ENCODE measurements at places on chromosomes 6 and 20.
A peak's percentile ranks its signal among the peaks of the same experiment; 100 is the strongest.

DNA sequence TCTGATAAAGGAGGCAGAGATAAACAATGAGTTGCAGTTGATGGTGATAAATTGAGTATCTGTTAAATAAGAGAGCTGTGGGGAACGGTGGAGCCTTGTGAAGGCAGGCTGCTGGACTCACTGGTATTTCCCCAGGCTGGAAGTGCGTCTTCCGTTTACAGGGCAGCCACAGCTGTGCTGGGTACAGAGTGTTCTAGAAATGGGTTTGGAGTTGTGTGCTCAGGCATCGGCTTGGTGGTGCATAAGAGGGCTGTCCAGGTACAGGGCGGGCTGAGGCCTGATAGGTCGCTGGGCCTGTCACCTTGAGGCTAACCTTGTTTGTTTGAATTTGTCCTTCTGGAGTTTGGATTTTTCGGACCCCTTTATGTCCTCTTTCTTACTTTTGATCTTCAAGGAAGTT lies 39.3 kb downstream of the ARID1B start:
- DNase-seq, result no peak

DNA sequence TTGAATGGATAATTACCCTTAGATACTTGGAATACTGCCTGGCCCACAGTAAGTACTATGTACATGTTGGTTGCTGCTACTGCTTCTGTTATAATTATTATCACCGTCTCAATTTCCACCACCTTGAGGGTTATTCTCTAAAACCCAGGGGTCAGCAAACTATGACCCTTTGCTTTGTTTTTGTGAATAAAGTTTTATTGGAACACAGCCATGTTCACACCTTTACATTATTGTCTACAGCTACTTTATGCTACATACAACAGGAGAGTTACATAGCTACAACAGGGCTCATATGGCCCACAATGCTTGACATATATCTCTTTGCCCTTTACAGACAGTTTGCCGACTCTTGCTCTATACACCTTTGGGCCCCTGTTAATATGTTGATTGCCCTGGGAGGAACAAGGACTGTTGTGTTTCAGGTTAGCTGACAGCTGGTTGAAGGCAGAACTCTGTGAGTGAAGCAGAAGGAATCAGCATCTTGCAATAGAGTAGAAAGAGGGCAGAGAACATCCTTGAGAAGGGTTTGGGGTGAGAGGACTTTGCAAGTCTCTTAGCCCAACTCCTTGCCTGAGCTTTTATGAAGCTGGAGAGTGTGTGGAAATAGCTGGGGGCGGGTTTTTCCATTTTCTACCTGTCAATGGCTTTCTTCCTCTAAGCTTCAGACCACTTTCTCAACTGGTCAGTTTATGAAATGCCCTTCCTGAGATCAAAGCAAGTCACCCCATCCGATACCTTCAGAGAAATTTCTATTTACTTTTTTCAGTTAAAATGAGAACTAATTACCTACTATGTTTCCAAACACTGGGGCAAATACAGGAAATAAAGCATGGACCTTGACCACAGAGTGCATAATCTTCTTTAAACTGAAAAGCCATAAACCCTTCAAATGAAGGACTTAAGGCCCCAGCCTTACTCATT lies 3.5 kb upstream of the MEP1A start:
- DNase-seq, result no peak

DNA sequence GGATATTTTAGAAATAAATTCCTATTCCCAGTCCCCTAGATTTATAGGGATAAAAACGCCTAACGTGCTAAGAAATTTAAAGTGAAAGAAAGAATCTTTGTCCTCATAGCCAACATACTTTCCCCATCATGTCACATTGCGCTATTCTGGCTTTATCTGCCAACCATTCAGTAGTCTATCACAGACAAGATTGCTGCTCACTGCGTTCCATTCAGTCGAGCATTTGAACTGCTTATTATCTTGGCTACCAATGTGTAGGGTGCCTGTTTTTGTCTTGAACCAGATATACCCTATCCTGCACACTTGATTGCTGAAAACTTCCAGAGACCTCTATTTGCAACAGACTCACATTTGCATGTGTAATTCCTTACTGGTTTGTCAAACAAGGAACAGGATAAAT lies 751.5 kb downstream of the EPHA7 start:
- no peak for DNase-seq

DNA sequence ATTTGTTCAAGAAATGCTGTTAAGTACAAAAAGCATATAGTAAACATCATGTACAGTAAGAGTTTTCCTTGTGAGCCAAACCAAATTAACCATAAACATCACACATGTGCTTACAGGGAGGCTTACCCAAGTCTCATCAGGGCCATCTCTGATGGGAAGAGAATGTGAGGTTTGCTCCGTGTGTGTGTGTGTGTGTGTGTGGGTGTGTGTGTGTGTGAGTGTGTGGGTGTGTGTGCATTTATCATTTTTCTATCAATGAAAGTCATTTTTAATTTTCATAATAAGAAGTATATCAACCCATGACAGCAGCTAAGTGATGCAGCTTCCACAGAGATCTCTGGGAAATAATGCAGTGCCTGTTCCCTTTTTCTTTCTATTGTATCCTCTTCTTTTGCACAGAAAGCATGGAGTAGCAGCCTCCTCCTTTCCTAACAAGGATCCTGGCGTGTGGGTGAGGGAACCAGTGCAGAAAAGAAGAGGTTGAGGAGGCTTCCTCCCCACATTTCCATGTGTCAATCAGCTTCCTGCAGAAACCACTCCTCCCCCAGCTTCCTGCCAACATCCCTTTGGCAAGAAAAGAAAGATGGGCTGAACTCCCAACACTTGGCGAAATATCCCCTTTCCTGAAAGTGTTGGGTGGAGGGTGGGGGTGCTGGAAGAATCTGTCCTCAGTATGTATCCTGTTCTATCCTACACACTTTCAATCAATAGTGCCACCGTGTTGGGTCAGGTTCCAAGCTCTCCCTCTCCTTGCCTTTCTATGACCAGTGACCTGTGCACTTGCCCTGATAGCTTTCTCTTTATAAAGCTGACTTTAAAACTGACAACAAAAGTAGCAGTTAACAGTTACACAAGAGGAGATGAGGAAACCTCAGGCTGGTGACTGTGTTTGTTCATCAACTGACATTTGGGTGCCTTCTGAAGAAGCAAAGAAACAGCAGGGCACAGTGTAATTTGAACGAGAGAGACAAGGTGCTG lies 251.8 kb upstream of the CITED2 start:
- DNase-seq, result no peak

- no peak for DNase-seq
Observed at GRCh38 chr20:13800728-13801134, 15.9 kb downstream of the NDUFAF5 start.

DNA sequence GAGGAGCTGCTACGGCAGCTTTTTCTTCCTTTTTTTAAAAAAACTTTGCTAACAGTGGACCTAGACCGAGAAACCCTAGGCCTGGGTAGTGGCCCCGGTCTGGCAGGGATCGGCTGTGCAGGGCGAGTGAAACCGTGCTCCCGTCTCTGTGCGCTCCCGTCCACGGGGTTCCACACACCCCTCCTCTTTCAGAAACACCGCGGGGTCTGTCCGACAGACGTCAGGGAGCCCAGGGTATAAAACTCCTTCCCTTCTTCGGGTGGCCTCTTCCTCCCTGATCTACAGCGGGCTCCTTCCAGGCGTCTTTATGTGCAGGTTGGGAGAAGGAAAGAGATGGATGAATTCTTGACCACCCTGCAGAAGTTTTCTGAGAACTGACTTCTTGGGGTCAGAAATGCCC lies 27.1 kb upstream of the SMOC2 start:
- no peak for DNase-seq

DNA sequence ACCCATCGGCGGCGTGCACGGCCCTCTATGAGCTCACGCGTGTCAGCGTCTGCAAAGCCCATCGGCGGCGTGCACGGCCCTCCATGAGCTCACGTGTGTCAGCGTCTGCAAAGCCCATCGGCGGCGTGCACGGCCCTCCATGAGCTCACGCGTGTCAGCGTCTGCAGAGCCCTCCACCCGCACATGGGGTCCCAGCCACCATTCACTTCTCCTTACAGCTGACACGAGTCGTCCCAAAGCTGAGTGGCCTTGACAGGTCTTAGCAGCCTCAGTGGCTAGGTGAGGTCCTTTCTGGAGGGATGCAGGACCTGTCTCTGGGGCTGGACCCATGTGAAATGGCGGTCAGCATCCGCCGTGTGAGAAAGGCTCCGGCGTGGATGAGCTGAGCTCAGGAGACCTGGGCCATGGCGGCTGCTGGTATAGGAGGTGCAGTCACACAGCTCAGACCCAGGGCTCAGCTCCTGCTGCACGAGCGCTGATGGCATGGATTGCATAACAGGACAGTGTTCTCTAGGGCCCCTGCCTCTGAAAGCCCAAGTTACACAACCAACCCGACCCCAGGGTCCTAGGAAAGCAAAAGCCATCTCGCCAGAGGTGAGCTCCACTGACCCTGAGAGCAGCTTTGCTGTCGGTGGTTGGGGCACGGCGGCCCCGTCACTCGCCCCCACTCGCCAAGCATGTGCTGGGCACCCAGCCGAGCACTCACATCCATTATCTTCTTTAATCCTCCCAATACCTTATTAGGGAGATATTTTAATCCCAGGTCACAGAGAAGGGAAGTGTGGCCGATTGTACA lies 38.9 kb downstream of the DLL1 start:
- peak; percentile 94 for DNase-seq

GRCh38 chr20:38889050-38889449 lies 37.2 kb upstream of the FAM83D start:
- DNase-seq, result no peak

GRCh38 chr20:19047951-19048296 lies 164.5 kb upstream of the SLC24A3 start:
- DNase-seq, result no peak

DNA sequence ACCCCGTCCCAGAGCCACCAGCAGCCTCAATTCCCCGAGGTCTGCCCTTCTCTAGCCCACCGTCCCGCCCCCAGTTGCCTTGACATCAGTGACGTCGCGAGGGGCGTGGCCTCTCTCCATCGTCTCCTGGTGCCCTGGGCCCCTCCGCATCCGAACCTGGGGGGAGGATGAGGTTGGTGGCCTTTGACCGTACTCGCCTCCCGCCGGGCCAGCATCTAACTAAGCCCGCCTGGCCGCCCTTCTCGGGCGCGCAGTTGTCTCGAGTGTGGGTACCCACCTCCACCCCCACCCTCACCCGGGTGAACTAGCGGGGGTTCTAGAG lies 5.5 kb upstream of the ARMC12 start:
- peak; percentile 95 for DNase-seq

DNA sequence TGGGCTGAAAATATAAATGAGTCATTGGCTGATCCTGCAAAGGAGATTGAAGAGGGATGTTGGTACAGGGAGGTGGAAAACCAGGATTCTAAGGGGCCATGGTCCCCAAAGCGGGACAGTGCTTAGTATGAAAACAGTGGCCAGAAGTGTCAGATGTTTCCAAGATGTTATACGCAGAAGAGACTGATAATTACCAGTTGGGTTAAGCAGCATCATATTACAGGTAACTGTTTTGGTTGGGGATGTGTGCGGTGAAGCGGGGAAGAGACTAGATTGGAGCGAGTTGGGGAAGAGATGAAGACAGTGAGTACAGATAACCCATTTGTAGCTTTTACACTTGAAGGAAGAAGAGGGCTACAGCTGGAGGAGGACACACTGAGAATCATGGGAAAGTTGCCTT lies 80.8 kb downstream of the PLEKHG1 start:
- DNase-seq, result no peak

DNA sequence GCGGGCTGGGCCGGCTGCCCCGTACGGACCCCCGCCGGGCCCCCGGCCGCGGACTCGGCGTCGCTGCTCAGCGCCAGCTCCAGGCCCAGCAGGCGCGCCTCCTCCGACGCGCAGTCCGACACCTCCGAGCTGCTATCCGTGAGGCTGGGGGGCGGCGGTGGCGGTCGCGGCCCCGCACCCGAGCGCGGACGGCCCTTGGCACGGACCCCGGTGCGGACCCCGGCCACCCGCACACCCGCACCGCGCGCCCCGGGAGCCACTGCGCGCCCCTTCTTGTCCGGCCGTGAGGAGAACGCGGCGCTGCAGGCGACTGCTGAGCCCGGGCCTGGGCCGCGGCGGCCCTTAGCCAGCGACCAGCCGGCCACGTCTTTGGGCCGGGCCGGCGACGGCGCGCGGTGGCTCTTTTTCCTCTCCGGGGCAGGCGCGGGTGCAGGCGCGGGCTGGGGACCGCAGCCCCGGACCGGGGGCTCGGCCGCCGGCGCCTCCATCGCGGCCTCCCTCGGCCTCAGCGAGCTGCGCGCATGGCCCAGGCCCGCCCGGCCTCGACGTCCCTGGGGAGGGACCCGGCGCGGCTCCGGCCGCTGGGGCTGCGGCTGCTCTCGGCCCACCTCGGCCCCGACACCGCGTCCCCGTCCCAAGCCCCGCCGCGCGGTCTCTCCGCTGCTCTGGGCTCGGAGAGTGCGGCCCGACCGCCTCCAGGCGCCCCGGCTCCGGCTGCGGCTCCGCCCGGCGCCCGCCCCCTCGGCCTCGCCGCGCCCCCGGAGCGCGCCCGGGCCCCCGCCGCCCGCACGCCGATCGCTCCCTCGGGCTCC lies 12.9 kb upstream of the TLDC2 start:
- DNase-seq, result no peak

- no peak for DNase-seq
Observed at GRCh38 chr20:41616228-41616627, 1.9 kb downstream of the CHD6 start.

- DNase-seq, result no peak
Observed at GRCh38 chr6:111615916-111616612, 10.4 kb upstream of the TRAF3IP2 start.

DNA sequence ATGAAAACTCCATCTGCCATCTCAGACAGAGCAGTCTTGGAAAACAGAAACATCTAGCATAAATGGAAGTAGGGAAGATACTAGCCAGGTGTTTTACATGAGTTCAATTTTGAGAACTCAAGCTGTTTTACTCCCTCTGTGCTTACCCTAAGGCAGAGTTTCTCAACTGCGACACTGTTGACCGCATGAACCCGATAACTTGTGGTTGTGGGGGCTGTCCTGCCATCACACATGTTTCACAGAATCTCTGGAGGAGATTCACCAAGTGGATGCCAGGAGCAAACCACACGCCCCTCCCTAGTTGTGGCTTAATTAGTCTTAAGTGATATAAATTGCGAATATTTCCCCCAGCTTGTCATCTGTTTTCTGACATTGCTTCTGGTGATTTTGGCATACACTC lies 2.3 kb upstream of the SERPINB6 start:
- DNase-seq, result no peak

DNA sequence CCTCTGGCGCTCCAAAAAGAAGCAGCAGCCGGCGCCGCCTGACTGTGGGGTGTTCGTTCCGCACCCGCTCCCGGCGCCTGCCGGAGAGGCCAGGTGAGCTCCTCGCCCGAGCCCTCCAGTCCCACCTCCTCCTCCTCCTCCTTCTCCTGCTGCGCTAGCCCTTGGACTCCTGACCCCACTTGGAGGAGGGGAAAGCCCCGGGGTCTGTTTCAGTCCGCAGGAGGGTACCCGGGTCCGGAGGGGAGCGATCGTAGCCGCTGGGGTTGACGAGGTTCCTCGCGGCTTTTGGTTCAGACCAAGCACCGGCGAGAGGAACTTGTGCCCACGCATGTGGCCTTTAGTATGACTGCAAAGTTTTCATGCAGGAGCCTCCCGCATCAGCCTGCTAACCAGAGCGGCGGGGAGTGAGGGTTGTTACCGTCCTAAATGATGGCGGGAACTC lies 493 bp downstream of the CRYBG1 start:
- DNase-seq, result peak; percentile 5

DNA sequence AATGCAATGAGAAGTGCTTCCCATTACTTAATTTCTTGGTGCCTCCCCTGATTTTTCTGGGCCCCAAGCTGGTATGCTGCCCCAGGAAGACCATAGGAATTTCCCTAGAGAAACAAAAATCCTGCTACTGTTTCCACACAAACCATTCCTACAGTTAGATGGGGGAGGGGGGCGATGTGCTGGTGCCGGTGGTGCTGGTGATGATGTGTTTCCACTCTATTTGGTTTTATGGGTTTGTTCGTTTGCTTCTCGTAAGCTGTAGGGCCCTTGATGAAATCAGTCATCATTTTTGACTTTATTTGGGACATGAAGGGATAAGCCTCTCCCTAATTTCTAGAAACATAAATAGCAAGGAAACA lies 105.1 kb downstream of the MKKS start:
- DNase-seq, result no peak

All from NCI-H82 (cell line).